OCI-LY7 (cell line): ENCODE measurements at places on chromosomes 12 and 14. TPM values are rescaled to one million over a fixed set of nuclear protein-coding genes. Genes with fewer than 3 reads are reported as not detected.

DNA sequence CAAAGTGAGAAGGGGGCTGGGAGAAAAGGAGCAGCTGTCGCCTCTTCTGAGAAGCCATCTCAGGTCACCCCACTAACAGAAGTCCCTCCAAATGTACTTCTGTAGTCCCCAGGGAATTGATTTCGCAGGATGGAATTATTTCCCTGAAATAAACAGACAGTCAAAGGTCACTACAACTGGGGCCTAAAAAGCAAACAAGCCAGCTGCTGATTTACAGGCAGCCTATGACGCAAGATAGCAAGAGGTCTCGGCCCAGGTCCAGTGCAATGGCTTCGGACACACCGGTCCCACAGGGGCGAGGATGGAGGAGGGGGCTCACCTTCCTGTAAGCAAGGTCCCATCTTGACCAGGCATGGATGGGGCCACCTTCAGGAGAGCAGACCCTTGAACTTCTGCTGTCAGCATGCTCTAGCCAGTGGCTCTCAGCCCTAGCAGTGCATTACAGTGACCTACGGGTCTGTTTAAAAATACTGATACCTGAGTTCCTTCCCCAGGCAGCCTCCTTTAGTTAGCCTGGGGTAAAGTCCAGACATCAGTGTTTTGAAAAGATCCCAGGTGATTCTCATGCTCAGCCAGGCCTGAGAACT, 18.1 kb downstream of the NUAK1 start:
- DNase-seq, result no peak

DNA sequence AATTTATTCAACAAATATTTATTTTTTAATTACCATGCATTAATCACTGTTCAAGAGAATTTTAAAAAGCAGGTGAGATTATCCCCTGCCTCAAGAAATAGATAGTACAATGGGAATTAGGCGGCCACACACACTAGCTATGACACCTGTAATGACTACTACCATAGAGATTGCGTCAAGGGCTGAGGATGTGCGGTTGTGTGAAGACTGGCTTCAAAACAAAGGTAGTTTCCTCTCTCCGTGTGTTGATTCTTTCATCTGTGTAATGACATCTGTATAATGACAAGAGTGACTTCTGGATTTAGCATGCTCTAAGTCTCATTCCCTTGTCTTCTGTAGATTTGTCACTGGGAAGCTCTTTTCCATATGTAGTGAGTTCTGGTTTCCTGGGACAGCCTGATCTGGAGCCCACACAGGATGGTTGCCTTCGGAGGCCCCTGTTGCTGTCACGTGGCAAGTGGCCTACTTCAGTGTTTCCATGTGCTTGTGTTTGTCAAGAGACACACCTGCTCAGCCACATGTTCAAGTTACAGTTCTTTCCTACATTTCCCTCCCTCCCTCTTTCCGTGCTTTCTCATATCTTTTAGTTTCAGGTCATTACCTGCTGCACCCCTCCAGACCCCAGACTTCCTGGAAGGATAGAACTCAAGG, 64.3 kb downstream of the GALNT8 start:
- DNase-seq, result no peak

DNA sequence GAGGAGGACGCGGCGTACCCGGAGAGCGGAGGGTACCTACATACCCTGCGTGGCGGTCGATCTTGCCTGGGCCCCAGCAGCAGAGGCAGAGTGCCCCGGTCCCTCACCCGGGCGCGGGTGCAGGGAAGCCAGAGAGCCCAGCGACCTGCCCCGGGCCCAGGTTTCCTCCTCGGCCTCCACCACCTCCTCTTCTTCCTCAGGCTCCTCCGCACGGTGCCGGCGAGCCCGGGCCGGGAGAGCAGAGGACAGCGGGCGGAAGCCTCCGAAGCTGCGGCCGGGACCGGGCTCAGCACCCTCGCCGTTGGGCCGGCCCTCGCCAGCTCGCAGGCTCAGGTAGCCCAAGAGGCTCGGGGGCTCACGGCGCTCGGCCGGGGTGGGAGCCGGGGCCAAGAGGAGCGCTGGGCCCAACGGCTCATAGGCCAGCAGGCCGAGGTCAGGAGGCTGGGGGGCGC, 6.6 kb downstream of the ZNF219 start:
- no peak for DNase-seq

- DNase-seq, result no peak
Observed at GRCh38 chr12:64229240-64229639, 7.1 kb upstream of the KICS2 start.

DNA sequence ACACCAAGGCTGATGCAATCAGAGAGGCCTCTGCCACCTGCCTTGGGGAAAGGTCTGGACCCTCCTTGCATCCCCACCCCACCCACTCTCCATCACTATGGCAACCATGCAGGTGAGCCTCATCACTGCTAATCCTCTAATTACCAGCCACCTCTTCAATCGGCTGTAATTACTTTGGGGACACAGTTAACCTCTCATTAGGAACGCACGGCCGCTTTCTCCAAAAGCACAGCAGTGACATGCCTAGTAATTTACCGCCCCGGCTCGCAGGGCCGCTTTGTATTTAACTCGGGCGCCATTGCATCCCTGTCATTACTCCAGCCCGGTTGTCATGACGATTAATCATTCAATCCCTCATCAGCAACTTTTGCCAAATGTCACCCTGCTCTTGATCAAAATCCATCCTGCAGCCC, 36.3 kb upstream of the FAM222A start:
- DNase-seq, result no peak

DNA sequence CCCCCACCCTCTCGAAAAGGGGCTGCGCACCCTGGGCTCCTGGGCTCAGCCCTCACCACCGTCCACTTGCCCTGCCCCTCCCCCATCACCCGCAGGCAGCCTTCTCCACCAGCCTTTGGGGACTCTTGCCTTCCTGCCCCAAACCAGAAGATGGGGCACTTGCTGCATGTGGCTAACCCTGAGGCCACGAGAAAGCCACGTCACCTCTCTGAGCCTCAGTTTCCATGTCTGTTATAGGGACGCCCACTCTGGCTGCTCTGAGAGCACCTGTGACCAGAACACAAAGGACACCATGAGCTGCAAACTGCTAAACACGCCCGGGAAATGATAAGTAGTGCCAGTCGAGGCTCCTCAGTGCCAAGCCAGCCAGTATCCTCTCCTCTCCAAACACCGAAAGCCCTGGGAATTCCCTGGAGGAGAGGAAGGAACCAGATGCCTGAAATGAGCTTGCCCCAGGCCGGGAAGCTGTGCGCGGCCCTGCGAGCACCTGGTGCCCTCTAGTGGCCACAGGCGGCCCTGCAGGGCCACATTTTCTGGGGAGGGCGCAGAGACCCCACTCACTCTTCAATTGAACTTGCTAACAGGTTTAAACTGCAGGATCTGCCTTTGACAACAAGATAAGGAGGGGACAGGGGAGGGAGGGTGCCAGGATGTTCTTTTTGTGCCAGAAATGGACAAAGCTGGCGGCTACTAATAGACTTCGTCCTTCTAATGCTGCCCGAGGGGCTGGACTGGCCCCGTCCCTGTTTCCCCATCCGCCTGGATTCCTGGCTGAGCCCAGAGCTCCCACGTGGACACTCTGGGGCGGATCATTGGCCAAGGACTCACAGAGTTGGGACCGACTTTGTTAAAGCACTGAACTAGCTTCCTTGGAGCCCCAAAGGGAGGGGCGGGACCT, 10.2 kb upstream of the SERPINA9 start:
- DNase-seq, result peak; percentile 34

DNA sequence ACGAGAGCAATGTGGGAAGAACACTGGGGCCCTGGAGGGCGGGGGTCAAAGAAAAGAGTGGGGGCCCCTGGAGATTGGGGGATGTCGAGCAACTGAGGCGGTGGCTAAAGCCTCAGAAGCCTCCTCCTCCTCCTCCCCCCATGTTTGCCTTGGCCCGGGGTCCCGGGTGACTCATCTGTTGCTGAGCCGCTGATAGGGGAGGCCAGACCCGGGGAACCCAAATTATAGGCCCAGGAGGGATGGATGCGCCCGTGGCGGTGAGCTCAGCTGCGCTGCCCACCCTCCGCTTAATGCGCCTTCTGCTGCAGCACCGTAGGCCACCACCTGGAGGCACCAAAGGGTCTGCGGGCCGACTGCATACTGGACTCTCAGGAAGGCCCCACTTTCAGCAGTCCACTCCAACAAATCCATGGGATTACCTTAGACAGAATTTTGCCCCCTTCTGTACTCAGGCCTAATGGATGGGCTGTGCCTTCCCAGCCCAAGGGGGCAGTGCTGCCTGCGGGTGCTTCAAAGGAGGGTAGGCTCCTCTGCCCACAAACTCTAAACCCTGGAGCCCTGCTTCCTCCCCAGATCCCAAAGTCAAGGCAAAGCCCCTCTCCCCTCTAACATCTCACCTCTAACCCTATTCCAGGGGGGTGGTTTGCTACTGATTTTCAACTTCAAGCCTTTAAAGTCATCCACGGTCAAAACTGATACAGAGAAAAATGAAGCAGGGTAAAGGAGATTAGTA, 2.6 kb upstream of the WNT10B start:
- no peak for DNase-seq

The PTPN6 gene
- total RNA-seq, result 110 and 116 TPM in 2 replicates
